ENCODE measurements at places on chromosomes 2 and 18. TPM values are rescaled to one million over a fixed set of nuclear protein-coding genes. Genes with fewer than 3 reads are reported as not detected.

- no peak overlapping the region for H3K4me3 ChIP-seq
- no peaks in the 10 kb centered on the region for H3K27me3 ChIP-seq
- no peak for DNase-seq
- H3K27ac ChIP-seq = peak overlapping the region; percentile 17
- no peaks in the 10 kb centered on the region for H3K4me1 ChIP-seq
These were observed 869.2 kb downstream of the BCL11A start for GRCh38 chr2:59684116-59684770.

NYAP2 gene
- 0.03 TPM for total RNA-seq

C2orf66 gene
- not detected for total RNA-seq

GCG gene
- total RNA-seq = 92.8 TPM

- H3K36me3 ChIP-seq = no peaks in the 10 kb centered on the region
- H3K27me3 ChIP-seq = no peaks in the 10 kb centered on the region
- no peaks in the 10 kb centered on the region for H3K4me1 ChIP-seq
- no peak overlapping the region for H3K27ac ChIP-seq
- no peak overlapping the region for H3K4me3 ChIP-seq
These were observed 7.8 kb downstream of the RAB11FIP5 start for GRCh38 chr2:73104933-73105332.

TWIST2 gene
- total RNA-seq = 0.63 TPM

CFC1 gene
- 6.1 TPM for total RNA-seq

DNA sequence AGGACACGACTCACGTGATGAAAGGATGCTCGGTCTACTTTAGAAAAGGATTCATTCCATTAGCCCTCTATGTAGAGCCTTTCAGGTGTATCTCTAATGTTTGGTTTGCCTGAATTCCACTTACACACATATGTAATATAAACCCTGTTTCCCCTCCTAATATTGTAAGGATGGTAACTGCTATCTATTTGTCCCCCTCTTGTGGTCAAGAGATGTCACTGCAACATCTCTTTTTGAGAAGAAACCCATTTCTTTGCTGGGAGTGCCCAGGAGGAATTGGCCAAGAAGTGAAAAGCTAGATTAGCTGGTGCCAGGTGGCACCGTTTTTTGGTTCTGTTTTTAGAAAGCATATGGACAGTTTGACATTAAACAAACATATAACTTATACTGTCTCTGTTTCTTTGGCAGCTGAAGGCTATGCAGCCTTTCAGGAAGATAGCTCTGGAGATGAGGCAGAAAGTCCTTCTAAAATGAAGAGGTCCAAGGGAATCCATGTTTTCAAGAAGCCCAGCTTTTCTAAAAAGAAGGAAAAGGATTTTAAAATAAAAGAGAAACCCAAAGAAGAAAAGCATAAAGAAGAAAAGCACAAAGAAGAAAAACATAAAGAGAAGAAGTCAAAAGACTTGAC lies 41.2 kb downstream of the RALBP1 start:
- H3K4me3 ChIP-seq = no peak overlapping the region
- no peaks in the 10 kb centered on the region for H3K27me3 ChIP-seq
- no peak overlapping the region for H3K27ac ChIP-seq

DNA sequence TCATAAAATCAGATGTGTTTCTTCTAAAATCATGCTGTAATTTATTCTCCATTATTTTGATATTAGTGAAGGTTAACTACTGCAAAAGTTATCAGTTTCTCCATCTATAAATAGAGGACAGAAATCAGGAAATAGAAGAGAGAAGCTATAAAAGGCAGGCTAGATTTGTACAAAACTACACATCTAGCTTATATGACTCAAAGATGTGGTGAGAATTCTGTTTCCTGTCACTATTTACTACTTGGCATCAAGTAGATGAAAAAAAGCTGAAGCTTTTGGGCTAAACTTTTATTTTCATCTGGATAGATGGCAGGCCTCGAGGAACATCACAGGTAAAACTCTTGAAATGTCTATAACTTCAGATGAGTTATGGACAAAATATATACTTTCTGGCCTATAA lies 49.8 kb upstream of the NAB1 start:
- H3K4me1 ChIP-seq = no peaks in the 10 kb centered on the region
- no peak overlapping the region for H3K27ac ChIP-seq
- no peaks in the 10 kb centered on the region for H3K36me3 ChIP-seq
- no peak for DNase-seq

TRMT61B gene
- 4.0 TPM for total RNA-seq

DNA sequence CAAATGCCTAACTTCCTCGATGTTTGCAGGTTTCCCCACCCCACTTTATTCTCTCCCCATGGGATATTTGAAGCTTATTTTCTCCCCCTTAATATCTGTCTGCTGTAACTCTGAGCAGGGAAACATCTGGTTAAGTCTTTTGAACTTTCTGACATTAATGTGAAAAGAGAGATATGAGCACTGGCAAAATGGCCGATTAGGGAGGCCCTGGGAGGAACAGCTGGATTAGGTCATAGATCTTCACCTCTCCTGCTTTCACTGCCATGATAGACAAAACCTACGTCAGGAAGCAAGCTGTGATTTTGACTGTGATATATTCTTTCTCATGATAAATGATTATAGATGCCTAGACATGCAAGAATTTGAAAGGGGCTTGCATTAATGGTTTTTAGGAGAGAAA lies 43.6 kb downstream of the LYPD6B start:
- H3K27ac ChIP-seq = no peak overlapping the region
- no peak for DNase-seq
- no peaks in the 10 kb centered on the region for H3K36me3 ChIP-seq
- no peaks in the 10 kb centered on the region for H3K27me3 ChIP-seq
- H3K4me1 ChIP-seq = no peaks in the 10 kb centered on the region

- H3K4me3 ChIP-seq = no peak overlapping the region
- no peak for DNase-seq
- peaks cover 27% of the 10 kb centered on the region for H3K4me1 ChIP-seq
- H3K27me3 ChIP-seq = no peaks in the 10 kb centered on the region
- H3K36me3 ChIP-seq = no peaks in the 10 kb centered on the region
- peak overlapping the region; percentile 58 for H3K27ac ChIP-seq
These were observed 105.5 kb downstream of the COLEC12 start for GRCh38 chr18:394987-395362.

DNA sequence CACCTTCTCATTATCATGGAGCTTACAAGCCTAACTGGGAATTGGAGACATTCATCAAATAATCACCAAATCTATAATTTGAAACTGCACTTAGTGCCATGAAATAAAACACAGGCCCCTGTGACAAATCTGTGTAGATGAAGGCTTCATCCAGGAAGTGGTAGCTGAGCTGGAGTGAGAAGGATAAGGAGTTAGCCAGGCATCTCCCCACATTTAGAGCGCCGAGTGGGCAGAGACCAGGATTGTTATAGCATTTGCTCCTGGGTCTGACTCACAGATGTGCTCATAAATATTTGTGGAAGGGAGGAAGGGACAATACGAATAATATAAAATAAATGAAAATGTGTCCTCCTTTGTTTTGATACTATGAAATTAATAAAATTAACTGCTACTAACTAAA lies 2.5 kb upstream of the MAT2A start:
- no peak for DNase-seq
- peaks cover 9% of the 10 kb centered on the region for H3K4me1 ChIP-seq
- peak overlapping the region; percentile 98 for H3K27ac ChIP-seq
- peaks cover 10% of the 10 kb centered on the region for H3K36me3 ChIP-seq
- H3K27me3 ChIP-seq = no peaks in the 10 kb centered on the region

ANKRD30BL gene
- not detected for total RNA-seq

PSMG2 gene
- 28.7 TPM for total RNA-seq

IL1RL1 gene
- total RNA-seq = 1.5 TPM

- no peak overlapping the region for H3K27ac ChIP-seq
- no peaks in the 10 kb centered on the region for H3K27me3 ChIP-seq
- no peak overlapping the region for H3K4me3 ChIP-seq
- no peaks in the 10 kb centered on the region for H3K36me3 ChIP-seq
- H3K4me1 ChIP-seq = no peaks in the 10 kb centered on the region
These were observed 122.6 kb downstream of the WDSUB1 start for GRCh38 chr2:159163930-159164329.

UGT1A10 gene
- not detected for total RNA-seq

DNA sequence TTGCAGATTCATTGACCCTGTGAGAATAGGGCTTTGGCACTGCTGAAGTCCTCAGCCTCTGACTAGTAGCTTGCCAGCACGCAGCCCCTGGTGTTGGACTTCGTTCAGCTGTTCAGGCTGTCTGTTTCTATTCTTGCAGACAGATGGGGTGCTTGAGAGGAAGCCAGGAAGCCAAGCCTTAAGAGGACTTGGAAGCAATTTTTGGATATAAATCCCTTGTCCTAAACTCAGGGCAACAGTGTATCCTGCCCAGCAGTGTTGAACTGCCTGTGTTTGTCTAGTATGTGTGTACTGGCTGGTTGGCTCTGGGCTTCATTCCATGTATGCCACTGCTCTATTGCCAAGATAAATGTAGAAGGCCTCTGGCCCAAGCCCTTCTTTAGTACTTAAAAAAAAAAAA lies 108.6 kb downstream of the COMMD1 start:
- H3K4me3 ChIP-seq = no peak overlapping the region
- no peak for DNase-seq
- H3K27me3 ChIP-seq = no peaks in the 10 kb centered on the region
- no peaks in the 10 kb centered on the region for H3K36me3 ChIP-seq

- H3K4me3 ChIP-seq = no peak overlapping the region
- H3K27me3 ChIP-seq = no peaks in the 10 kb centered on the region
- H3K36me3 ChIP-seq = no peaks in the 10 kb centered on the region
- no peak for DNase-seq
- no peak overlapping the region for H3K27ac ChIP-seq
- peaks cover 25% of the 10 kb centered on the region for H3K4me1 ChIP-seq
These were observed 1232.3 kb upstream of the ZEB2 start for GRCh38 chr2:145752091-145752806.

GDF7 gene
- 0.16 TPM for total RNA-seq

WNT6 gene
- 0.09 TPM for total RNA-seq

GRCh38 chr2:60867848-60868247 lies 13.5 kb upstream of the REL start:
- H3K27me3 ChIP-seq = no peaks in the 10 kb centered on the region
- no peaks in the 10 kb centered on the region for H3K4me1 ChIP-seq
- H3K27ac ChIP-seq = no peak overlapping the region
- no peak overlapping the region for H3K4me3 ChIP-seq
- DNase-seq = no peak

DNA sequence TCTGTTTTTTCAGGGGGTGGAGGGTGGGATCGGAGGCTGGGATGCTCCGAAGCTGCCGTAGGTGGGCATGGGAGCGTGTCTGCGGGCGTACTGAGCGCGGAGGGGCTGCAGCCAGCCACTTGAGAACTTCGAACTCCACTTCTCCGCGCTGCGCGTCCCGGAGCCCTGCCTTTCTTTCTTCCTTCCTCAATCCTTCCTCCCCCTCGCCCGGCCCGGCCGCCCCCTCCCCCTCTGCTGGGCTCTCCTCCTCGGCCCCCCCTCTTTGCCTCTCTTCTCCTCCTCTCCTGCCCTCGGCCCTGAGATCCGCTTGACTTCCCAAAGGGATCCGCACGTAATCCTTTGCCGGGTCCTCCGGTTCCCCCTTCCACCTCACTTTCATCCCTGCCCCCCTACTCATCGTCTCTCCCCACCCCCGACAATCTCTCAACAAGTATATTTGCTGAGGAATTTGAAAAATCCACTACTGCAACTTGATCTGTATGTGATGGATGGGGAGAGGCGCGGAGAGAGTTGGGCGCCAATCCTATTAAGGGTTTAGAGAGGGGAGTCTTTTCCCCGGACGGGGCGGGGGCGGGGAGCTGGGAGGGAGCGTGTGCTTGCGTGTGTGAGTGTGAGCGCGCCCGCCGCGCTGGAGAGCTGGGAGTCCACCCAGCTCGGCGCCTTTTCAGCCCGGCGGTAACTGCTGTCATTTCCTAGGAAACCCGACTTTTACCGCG lies 1.1 kb downstream of the GLI2 start:
- H3K4me3 ChIP-seq = no peak overlapping the region
- peaks cover 6% of the 10 kb centered on the region for H3K4me1 ChIP-seq
- H3K27ac ChIP-seq = no peak overlapping the region

DNA sequence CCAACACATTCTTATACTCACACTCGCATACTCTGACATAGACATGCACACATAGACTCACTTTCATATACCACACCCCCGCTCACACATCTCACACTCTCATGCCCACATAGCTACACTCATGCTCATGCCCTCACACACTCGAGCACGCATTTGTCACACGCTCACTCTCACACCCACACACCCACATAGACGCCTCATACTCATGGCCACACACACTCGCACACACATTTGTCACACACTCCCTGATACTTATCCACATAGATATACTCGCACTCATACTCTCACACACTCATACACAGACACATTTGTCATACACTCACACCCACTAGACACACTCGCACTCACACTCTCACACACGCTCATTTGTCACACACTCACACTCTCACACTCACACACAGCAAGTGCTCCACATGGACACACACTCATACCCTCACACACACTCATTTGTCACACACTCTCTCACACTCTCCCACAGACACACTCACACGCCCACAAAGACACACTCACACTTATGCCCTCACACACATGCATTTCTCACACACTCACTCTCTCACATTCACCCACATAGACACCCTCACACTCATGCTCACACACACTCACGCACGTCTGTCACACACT lies 50.9 kb downstream of the TNP1 start:
- DNase-seq = no peak
- no peak overlapping the region for H3K4me3 ChIP-seq
- H3K36me3 ChIP-seq = no peaks in the 10 kb centered on the region
- H3K27me3 ChIP-seq = no peaks in the 10 kb centered on the region

GRCh38 chr2:19272941-19273470 lies 85.4 kb downstream of the OSR1 start:
- no peak for DNase-seq
- no peak overlapping the region for H3K4me3 ChIP-seq
- no peaks in the 10 kb centered on the region for H3K36me3 ChIP-seq
- H3K4me1 ChIP-seq = no peaks in the 10 kb centered on the region
- no peaks in the 10 kb centered on the region for H3K27me3 ChIP-seq
- H3K27ac ChIP-seq = no peak overlapping the region

RAB27B gene
- total RNA-seq = 8.6 TPM

- H3K36me3 ChIP-seq = no peaks in the 10 kb centered on the region
- H3K27ac ChIP-seq = no peak overlapping the region
- peaks cover 15% of the 10 kb centered on the region for H3K4me1 ChIP-seq
- no peak overlapping the region for H3K4me3 ChIP-seq
- DNase-seq = no peak
These were observed 14.2 kb upstream of the RHOB start for GRCh38 chr2:20432714-20433113.

DNA sequence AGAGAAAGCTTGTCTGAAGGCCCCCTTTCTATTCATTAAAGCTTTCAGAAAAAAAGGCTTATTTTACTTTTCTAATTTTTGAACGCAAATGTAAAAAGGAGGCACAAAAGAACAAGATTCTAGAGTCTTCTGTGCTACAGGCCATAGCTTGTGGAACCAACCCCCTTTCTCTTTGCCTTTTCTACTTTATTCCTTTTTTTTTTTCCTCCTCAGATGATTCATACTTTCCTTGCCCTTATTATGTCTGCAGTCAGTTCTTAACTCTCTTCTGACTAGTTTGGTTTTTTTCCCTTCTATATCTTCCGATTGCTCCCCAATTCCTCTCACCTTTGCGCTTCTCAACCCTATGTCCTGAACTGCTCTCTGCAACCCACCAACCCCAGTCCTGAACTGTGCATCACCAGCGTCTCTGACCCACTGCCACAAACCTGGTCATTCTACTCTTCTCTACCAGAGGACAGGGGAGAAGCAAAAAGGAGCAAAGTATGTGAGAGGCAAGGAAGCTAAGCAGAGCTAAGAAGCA lies 56.9 kb upstream of the WIPF1 start:
- H3K4me3 ChIP-seq = no peak overlapping the region
- no peak overlapping the region for H3K27ac ChIP-seq
- H3K27me3 ChIP-seq = no peaks in the 10 kb centered on the region
- DNase-seq = no peak

TRABD2A gene
- total RNA-seq = not detected

HOXD10 gene
- total RNA-seq = not detected

- no peak overlapping the region for H3K27ac ChIP-seq
- H3K4me1 ChIP-seq = no peaks in the 10 kb centered on the region
- no peak overlapping the region for H3K4me3 ChIP-seq
These were observed 14.8 kb downstream of the PNO1 start for GRCh38 chr2:68172521-68172920.
